Gastrocnemius medialis (tissue), 4 donors: ENCODE measurements at places on chromosomes 16 and 17. TPM values are rescaled to one million over a fixed set of nuclear protein-coding genes. Genes with fewer than 3 reads are reported as not detected.
A peak's percentile ranks its signal among the peaks of the same experiment; 100 is the strongest.

DNA sequence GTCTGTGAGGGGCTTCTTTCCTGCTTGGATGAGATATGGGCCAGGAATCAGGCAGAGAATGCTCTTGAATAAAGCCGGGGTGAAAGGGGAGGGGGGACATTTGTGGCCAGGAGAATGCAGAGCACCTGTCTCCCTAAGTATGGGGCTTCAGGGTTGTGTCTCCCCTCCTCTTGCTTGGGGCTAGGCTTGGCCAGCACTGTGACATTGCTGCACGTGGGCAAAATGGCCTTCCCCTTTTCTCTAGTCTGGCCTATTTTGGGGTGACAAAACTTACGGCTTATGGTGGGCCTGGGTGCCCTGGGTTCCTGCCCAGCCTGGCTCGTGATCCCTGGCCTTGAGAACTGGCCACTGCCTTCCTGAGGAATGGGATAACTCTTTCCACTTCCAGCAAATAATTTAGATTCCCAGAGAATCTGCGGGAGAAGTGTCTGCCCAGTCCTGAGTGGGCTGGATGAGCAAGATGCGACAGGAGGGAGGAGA is 5.6 kb downstream of the NFE2L1 start:
- no peaks in the 10 kb centered on the region for H3K36me3 ChIP-seq
- peaks cover 73% of the 10 kb centered on the region for H3K4me1 ChIP-seq
- peak overlapping the region; percentile 93 for H3K4me3 ChIP-seq
- H3K27ac ChIP-seq, result peak overlapping the region; percentile 97
- DNase-seq, result no peak

DNA sequence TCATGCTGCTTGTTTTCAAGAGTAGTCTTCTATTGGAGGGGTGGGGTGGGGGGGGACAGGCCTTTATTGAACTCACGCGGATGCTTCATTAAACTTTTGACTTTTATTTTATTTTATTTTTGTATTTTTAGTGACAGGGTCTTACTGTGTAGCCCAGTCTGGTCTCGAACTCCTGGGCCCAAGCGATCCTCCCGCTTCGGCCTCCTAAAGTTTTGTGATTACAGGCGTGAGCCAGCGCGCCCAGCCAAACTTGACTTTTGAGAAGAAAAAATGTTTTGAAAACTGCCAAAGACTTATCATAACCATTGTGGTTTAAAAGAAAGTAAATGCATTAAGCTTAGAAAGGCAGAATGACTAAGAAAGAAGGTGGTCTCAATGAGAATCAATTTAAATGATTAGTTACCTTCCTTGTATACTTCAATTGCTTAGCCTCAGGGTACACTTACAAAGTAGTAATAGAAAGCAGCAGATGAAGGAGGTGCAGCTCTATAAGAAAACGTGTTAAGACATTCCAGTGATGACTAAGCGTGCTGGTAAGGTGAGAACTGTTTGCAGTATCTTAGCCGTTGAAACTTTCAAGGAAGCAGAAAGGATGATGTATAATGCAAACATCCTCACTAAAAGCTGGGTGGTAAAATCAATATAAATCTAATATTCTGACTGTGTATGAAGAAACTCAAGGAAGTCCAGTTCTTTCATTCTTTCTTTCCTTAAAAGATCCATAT is 1.2 kb downstream of the AP2B1 start:
- no peak for DNase-seq
- peaks cover 32% of the 10 kb centered on the region for H3K4me1 ChIP-seq
- peak overlapping the region; percentile 83 for H3K4me3 ChIP-seq
- peak overlapping the region; percentile 93 for H3K27ac ChIP-seq

GRCh38 chr16:89290887-89291286 is 73.4 kb downstream of the ZNF778 start:
- H3K36me3 ChIP-seq, result peaks cover 25% of the 10 kb centered on the region
- no peak for DNase-seq
- H3K4me3 ChIP-seq, result no peak overlapping the region
- H3K27ac ChIP-seq, result peak overlapping the region; percentile 27
- H3K27me3 ChIP-seq, result no peaks in the 10 kb centered on the region
- H3K4me1 ChIP-seq, result peaks cover 15% of the 10 kb centered on the region

DNA sequence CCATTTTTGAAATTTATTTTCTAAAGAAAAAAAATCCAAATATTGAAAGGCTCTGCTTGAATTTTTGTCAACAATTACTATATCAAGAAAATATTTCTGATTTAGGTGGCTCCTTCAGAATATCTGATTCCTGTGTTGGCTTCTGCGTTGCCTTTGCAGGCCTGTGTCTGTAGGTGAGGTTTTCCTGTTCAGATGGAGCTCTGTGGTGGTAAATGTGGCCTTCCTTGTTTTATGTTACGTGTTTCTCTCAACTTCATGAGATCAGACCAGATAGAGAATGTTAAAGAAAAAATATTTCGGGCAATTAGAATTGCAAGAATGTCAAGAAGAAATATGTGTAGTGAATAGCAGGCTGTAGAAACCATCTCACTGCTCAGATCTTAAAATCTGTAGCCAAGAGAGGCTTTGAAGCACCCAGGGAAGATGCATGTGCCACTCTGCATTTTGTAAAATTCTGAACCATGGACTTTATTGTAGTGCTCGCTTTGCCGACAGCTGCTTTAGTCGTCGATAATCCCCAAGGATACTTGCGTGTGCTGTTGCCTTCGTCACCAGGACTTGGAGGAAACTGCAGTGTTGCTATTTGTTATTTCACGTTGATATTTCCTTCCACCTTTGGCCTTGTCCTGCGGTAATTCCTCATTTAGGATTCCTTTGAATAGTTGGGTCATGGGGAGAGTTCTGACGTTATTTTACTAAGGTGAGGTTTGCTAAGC is 69.9 kb downstream of the RPTOR start:
- H3K27me3 ChIP-seq, result no peaks in the 10 kb centered on the region
- no peak for DNase-seq
- H3K36me3 ChIP-seq, result no peaks in the 10 kb centered on the region
- H3K4me1 ChIP-seq, result peaks cover 58% of the 10 kb centered on the region

- no peak for DNase-seq
- H3K27me3 ChIP-seq, result no peaks in the 10 kb centered on the region
- no peak overlapping the region for H3K27ac ChIP-seq
These were observed 21.7 kb upstream of the UBTF start for GRCh38 chr17:44241106-44241624.

DNA sequence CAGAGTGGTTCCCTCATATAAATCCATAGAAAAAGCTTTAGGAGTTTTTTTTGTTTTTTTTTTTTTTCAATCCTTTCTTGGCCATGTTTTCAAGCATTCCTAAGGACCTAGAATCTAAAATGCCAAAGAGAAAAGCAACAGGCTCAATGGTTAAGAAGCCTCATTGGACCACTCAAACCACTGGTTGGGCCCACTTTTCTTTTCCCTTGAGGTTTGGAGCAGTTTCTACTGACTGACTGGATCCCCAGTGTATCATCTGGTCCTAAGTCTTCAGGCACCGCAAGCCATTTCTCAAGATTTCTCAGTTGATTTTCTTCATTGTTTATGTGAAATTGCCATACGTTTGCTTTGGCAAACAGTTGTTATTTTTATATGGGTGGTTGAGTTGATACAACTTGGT is 14.4 kb downstream of the METTL9 start:
- no peak overlapping the region for H3K27ac ChIP-seq
- peaks cover 36% of the 10 kb centered on the region for H3K4me1 ChIP-seq
- H3K36me3 ChIP-seq, result no peaks in the 10 kb centered on the region

GRCh38 chr16:22274916-22275315 is 22.3 kb upstream of the POLR3E start:
- no peak overlapping the region for H3K4me3 ChIP-seq
- peaks cover 85% of the 10 kb centered on the region for H3K36me3 ChIP-seq
- no peak overlapping the region for H3K27ac ChIP-seq
- H3K27me3 ChIP-seq, result no peaks in the 10 kb centered on the region
- no peak for DNase-seq

DNA sequence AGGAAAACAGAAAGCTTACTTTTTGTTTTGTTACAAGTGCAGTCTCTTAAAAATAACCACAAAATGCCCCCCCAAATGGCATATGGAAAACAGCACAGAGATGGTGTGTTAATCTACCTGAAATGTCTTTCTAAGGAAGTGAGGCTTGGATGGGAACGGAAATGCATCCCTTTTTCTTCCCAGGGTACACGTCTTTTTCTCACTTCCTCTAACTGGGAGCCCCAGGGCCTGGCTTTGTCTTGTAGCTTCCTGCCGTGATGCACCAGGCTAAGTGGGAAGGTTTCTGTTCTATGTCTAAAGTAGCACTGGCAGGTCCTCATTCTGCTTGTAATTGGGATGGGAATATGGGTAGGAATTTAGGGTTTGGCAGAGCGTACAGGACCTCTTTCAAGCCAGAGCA is 52.5 kb upstream of the CACNG3 start:
- no peak overlapping the region for H3K4me3 ChIP-seq
- no peak overlapping the region for H3K27ac ChIP-seq
- H3K27me3 ChIP-seq, result no peaks in the 10 kb centered on the region
- no peaks in the 10 kb centered on the region for H3K36me3 ChIP-seq

NIP7 gene
- total RNA-seq, result 13.5 TPM

CACNG3 gene
- not detected for total RNA-seq

OTOA gene
- not detected for total RNA-seq

CTF1 gene
- total RNA-seq, result 5.6 TPM

ACSM2B gene
- total RNA-seq, result 0.60 TPM

LITAFD gene
- total RNA-seq, result not detected
